AG20443 (cell line): ENCODE measurements at places on chromosomes 7 and 10.

- no peak for DNase-seq
Observed at GRCh38 chr10:127947211-127947610, 40.3 kb downstream of the PTPRE start.

DNA sequence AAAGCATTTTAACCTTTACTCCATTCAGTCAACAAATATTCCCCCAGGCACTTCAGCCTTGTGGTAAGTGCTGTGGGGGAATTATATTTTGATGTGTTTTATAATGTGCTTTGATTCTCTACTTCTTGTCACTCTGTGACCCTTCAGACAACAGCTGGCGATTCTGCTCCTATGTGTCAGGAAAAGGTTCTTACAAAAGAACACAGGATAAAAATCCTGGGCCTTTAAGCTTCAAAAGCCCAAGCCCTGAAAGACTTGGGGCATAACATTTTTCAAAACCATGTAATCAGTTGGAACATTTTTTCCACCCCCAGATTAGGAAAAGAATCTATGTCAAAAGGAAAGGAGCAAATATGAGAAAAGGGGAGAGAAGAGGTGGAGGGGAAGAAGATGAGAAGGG lies 37.8 kb upstream of the LRRC17 start:
- DNase-seq = no peak

DNA sequence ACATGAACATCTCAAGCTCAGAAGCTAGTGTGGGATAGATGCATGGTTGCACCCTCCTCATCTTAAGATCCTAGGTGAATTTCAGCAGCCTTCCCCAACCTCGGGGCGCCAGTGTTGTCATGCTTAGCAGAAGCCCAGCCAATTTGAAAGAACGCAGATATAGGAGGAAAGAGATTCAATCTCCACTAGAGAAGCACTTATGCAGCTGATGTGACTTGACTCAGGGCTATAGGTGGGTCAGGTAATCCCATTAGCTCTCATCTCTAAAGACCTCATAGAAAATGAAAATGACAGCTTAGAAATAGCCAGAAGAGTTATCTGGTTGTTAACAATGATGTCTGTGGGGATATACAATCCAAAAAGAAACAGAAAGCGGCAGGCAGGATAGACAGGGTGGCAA lies 310.5 kb downstream of the GPAM start:
- DNase-seq = no peak

DNA sequence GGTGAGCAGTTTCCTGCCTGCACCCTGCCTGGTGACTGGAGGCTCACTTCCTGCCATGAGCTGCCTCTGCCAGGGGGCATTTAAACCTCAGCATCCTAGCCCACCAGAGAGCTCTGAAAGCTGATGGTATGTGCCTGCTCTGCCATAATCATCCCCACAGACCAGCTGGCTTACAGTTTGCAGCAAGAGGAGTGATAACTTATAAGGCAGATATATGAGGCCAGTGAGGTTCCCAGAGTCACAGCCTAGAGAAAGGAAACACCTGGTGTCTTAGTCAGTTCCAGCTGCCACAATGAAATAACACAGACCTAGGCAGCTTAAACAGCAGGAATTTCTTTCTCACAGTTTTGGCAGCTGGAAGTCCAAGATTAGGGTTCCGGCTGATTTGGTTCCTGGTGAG lies 232.0 kb downstream of the PAXIP1 start:
- no peak for DNase-seq

DNA sequence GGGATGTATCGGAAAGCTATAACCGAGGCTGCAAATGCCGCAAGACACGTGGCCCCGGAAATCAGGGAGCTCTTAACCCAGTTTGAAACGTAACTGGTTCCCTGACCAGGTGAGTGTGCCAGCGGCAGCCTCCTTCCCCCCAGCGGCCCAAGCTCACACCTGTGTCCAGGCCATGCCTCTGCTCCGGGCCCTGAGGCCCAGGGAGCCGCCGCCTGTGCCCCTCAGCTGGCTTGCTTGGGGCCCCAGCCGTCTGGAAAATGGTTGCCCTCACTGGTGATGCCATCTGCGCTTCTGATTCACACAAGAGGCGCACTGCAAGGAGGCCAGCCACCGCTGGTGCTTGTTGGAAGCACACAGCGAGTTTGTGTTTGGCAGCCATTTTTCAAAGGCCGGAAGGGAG lies 9.2 kb downstream of the PWWP2B start:
- DNase-seq = no peak

GRCh38 chr7:87369216-87369615 lies 23.8 kb downstream of the CROT start:
- DNase-seq = no peak

- no peak for DNase-seq
Observed at GRCh38 chr10:96276831-96277230, 5.5 kb upstream of the BLNK start.

DNA sequence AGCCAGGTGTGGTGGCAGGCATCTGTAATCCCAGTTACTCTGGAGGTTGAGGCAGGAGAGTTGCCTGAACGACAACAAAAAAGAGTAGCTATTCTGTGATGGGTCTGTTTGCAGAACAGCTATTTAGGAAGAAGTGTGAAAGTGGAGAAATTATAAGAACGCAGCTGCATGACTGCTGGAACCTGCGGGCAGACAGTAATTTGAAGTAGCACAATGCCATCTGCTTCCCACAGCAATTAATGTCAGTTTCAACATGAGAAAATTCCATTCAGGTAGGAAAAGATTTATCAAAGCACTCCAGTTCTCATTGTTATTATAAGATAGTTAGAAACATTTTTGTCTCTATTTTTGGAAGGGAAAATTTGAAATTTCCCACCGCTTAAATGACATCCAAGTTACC lies 21.5 kb downstream of the LAMB1 start:
- DNase-seq = no peak

- peak; percentile 42 for DNase-seq
Observed at GRCh38 chr10:17951868-17952371, at the start of gene SLC39A12. SLC39A12 (plus strand) TSS chr10:17951918; CDS start chr10:17953277, 1,359 bp downstream.

DNA sequence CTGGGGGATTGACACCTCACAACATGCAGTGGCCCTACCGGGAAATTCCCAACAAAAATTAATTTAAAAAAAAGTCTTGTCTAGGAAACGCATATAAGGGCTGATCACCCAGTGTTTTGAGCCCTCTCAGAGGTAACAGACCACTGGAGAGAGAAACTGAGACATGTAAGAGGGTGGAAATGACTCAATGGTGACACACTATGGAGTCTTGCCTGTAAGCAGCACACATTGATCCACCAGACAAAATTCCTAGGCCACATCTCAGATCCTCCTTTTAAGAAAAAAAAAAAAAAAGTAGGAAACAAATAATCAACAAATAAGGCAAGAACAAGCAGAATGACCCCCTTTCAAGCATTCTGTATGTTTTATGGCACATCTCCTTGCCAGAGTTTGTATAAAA lies 296.2 kb downstream of the MAGI2 start:
- no peak for DNase-seq

GRCh38 chr7:131533151-131533559 lies 23.3 kb downstream of the PODXL start:
- DNase-seq = no peak

GRCh38 chr7:1101563-1102431 lies 13.9 kb downstream of the GPER1 start:
- no peak for DNase-seq

- peak; percentile 60 for DNase-seq
Observed at GRCh38 chr10:75612904-75613684, 181.7 kb downstream of the LRMDA start.

GRCh38 chr10:78371136-78371535 lies 337.5 kb downstream of the RPS24 start:
- no peak for DNase-seq

GRCh38 chr10:90587081-90587491 lies 270.8 kb downstream of the HTR7 start:
- DNase-seq = no peak

DNA sequence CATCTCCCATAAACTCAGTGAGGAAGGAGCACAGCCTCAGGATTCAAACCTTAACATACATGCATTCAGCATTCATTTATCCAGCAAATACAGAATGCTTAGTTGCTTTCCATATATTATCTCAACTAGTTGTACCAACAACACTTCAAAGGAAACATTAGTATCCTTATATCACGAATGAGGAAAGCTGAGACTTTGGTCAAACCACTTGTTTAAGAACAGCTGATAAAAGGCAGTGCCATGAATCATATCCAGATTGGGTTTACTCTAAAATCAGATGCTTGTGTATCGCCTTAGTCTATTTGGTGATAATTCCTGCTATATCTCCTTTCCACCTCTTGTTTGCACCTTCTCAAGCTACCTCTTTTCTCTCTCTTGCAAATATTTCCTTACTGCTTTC lies 1.9 kb upstream of the CPED1 start:
- DNase-seq = no peak
